ENCODE measurements at places on chromosomes 2 and 18. TPM values are rescaled to one million over a fixed set of nuclear protein-coding genes. Genes with fewer than 3 reads are reported as not detected.

CPO gene
- total RNA-seq = not detected

LDLRAD4 gene
- total RNA-seq = 24.6 TPM

SFT2D3 gene
- 7.4 TPM for total RNA-seq

DNA sequence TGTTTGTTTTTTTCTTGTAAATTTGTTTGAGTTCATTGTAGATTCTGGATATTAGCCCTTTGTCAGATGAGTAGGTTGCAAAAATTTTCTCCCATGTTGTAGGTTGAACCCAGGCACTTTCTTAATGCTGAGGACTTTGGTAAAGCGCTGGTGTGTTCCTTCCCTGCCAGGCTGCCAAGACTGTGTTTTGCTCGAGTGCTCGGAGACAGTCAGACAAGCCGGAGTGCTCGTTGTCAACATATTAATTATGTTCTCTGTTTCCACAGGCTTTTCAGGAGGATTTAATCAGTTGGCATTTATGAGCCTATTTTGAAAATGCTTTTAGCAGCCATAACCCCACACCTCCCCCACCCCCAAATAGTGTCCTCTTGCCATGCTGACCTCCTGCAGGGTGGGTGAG lies 6.4 kb downstream of the MTCL1 start:
- no peak overlapping the region for H3K27ac ChIP-seq
- H3K4me3 ChIP-seq = no peak overlapping the region
- H3K36me3 ChIP-seq = no peaks in the 10 kb centered on the region
- H3K27me3 ChIP-seq = peaks cover 7% of the 10 kb centered on the region

- H3K27ac ChIP-seq = no peak overlapping the region
- no peak for DNase-seq
- no peaks in the 10 kb centered on the region for H3K4me1 ChIP-seq
- H3K36me3 ChIP-seq = no peaks in the 10 kb centered on the region
These were observed 93.1 kb downstream of the TCF4 start for GRCh38 chr18:55494899-55495298.

LOXL3 gene
- total RNA-seq = 12.1 TPM

DNA sequence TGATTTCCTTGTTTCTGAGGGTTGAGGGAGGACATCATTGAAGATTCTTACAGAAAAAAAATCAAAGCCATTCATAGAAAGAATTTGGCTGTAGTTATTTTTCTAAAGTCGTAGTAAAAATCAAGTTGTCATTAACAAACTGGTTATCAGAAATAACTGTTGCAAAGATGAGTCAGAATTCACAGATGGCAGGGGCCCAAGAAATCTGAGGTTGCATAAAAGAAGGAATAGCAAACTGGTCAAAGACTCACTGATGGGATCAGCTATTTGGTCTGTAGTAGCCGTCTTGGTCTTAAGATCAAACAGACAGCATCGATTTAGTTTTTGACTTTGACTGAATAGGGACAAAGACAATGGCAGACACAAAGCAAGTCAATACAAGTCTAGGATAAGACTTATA lies 334.3 kb downstream of the FIGN start:
- H3K27ac ChIP-seq = no peak overlapping the region
- H3K27me3 ChIP-seq = no peaks in the 10 kb centered on the region
- no peak overlapping the region for H3K4me3 ChIP-seq

- peaks cover 23% of the 10 kb centered on the region for H3K4me1 ChIP-seq
- DNase-seq = no peak
- H3K27ac ChIP-seq = no peak overlapping the region
These were observed 29.5 kb upstream of the SEMA4C start for GRCh38 chr2:96899413-96899741.

- no peaks in the 10 kb centered on the region for H3K27me3 ChIP-seq
- no peak overlapping the region for H3K27ac ChIP-seq
- no peaks in the 10 kb centered on the region for H3K36me3 ChIP-seq
- no peak for DNase-seq
- no peaks in the 10 kb centered on the region for H3K4me1 ChIP-seq
- no peak overlapping the region for H3K4me3 ChIP-seq
These were observed 207.1 kb downstream of the KCNS3 start for GRCh38 chr2:18085593-18085992.

FMNL2 gene
- 77.9 TPM for total RNA-seq

KHK gene
- 5.1 TPM for total RNA-seq

CNGA3 gene
- total RNA-seq = 0.18 TPM

- DNase-seq = no peak
- H3K4me3 ChIP-seq = no peak overlapping the region
- H3K27me3 ChIP-seq = no peaks in the 10 kb centered on the region
- no peaks in the 10 kb centered on the region for H3K4me1 ChIP-seq
These were observed 409.2 kb upstream of the NRP2 start for GRCh38 chr2:205273148-205273547.

DNA sequence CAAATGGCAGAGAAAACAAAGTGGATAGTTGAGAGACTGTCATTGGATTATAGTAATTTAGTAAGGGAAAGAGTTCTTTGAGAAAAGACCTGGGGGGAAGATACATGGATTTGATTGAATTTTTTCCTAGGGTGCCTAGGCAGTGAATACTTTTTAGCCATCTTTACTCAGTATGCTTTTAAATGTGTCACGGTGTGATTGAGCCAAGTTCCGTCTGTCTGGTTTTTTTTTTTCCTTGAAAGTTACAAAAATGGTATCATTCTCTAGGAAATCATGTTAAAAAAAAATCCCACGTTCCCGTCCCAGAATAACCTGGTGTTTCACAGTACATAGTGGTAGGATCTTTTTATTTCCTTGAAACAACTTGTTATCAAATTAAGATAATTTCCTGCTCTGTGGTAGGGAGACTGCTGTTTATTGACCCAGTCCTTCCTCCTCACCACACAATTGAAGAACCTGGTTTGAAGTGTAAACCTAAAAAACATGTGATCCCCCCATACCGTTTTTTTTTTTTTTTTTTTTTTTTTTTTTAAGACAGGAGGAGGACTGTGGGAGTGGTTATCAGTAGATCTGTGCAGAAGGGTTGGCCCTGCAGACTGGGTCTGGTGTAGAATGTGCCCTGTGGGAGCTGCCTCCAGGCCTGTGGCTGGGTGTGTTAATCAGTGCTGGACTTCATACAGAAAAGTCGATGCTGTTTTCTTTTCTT lies 55.1 kb downstream of the DGKD start:
- no peaks in the 10 kb centered on the region for H3K27me3 ChIP-seq
- no peak overlapping the region for H3K4me3 ChIP-seq
- H3K4me1 ChIP-seq = peaks cover 40% of the 10 kb centered on the region
- peaks cover 6% of the 10 kb centered on the region for H3K36me3 ChIP-seq

DNA sequence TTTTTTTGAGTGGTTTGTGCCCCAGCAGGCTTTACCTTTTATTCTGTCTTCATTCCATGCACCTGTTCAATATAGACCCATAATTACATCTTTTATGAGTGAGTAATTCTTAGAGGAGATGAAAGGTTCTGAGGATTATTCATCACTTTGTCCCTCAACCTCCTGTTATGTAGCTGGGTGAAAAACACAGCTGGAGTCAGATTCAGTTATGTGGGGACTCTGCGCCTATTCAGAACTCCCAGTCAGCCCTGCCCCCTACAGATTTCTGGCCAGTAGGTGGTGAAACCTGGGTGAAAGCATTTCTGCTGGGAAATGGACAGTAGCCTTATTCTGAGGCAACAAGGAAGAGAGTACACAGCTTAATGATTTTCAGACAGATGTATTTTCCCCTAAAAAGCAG lies 107.8 kb downstream of the MGAT5 start:
- DNase-seq = no peak
- H3K27me3 ChIP-seq = no peaks in the 10 kb centered on the region
- peaks cover 17% of the 10 kb centered on the region for H3K36me3 ChIP-seq
- H3K4me3 ChIP-seq = no peak overlapping the region
- peaks cover 15% of the 10 kb centered on the region for H3K4me1 ChIP-seq
- H3K27ac ChIP-seq = no peak overlapping the region

DNA sequence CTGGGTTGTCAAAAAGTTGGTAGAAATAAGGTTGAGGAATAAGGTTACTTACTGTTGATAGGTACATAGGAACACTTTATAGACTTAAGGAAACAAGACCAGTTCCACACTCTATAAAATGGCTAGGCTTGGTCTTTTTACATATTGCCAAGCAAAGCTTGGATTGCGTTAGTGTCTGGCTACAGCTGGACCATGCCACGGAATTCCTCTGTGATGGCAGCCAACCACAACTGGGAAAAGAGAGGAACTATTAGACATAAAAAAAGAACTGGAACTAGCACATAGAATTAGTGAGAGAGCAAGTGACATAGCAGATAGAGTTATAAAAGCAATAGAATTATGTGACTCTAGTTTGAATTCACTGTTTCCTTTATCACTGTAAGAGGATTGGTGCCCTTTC lies 17.7 kb upstream of the DPP10 start:
- no peak overlapping the region for H3K27ac ChIP-seq
- H3K4me1 ChIP-seq = no peaks in the 10 kb centered on the region
- no peak for DNase-seq
- H3K27me3 ChIP-seq = no peaks in the 10 kb centered on the region
- no peaks in the 10 kb centered on the region for H3K36me3 ChIP-seq
- no peak overlapping the region for H3K4me3 ChIP-seq

DSG1 gene
- total RNA-seq = not detected

G6PC2 gene
- total RNA-seq = not detected

- H3K4me1 ChIP-seq = peaks cover 4% of the 10 kb centered on the region
- no peak overlapping the region for H3K4me3 ChIP-seq
- H3K27me3 ChIP-seq = no peaks in the 10 kb centered on the region
- H3K36me3 ChIP-seq = peaks cover 6% of the 10 kb centered on the region
- DNase-seq = no peak
These were observed 20.3 kb upstream of the KIDINS220 start for GRCh38 chr2:8857709-8858108.

GRCh38 chr18:31684279-31685096 lies at the start of gene B4GALT6:
Gene B4GALT6 (minus strand): TSS chr18:31684581. CDS start chr18:31684426, 155 bp downstream.
- H3K4me3 ChIP-seq = peak within 1 kb of the TSS; percentile 60
- no peaks in the 10 kb centered on the region for H3K27me3 ChIP-seq
- DNase-seq = peak; percentile 48

- H3K4me1 ChIP-seq = no peaks in the 10 kb centered on the region
- DNase-seq = no peak
- no peak overlapping the region for H3K4me3 ChIP-seq
- H3K36me3 ChIP-seq = no peaks in the 10 kb centered on the region
- no peak overlapping the region for H3K27ac ChIP-seq
- H3K27me3 ChIP-seq = no peaks in the 10 kb centered on the region
These were observed 103.8 kb downstream of the TMEFF2 start for GRCh38 chr2:192090911-192091310.

DNA sequence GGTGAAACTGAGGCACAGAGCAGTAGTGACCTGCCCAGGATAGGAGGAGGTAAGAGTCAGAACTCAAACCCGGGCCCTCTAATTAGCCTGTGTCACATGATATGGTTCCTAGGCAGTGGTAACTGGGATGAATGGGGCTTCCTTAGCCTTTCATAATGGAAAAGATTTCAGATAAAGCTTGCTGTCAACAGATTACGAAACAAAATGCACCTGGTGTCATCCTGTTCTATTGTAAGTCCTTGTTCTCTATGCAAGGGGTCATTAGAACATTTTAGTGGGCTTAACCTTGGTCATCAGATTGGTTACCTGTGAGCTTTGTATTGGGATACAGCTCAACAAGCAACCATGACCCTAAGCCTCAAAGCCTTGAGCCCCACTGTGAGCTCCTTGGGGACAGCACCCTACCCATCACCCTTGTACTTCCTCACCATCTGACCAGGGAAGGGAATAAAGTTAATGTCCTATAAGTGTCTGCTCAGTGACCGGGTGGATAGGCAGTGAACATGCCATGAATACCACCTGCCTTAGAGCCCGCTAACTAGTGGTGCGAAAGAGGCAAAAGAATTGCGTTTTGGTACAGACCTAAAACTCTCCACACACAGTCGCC lies 70.3 kb upstream of the RMDN2 start:
- DNase-seq = no peak
- H3K4me3 ChIP-seq = no peak overlapping the region
- peak overlapping the region; percentile 74 for H3K27ac ChIP-seq
- H3K27me3 ChIP-seq = no peaks in the 10 kb centered on the region
- peaks cover 31% of the 10 kb centered on the region for H3K4me1 ChIP-seq

All from lower lobe of right lung (tissue), 2 donors.